ENCODE measurements at places on chromosomes 4 and X.

DNA sequence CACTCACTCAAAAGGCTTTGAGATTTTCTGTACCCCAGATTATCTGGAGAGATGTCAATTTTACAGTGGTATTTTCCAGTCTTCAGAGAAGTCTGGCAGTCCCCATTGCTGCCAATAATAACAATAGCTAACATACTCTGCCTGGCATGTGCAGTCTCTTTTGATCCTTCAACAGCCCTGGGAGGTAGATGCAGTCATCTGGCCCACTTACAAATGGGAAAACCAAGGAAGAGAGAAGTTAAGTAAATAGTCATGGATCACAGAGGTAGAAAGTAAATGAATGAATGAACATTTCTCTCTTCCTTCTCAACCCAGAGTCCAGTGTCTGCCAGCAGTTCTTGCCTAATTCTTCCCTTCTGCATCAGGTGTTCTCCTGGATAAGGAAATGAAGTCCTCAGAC lies 113.0 kb upstream of the EDNRA start:
- no peak for DNase-seq

DNA sequence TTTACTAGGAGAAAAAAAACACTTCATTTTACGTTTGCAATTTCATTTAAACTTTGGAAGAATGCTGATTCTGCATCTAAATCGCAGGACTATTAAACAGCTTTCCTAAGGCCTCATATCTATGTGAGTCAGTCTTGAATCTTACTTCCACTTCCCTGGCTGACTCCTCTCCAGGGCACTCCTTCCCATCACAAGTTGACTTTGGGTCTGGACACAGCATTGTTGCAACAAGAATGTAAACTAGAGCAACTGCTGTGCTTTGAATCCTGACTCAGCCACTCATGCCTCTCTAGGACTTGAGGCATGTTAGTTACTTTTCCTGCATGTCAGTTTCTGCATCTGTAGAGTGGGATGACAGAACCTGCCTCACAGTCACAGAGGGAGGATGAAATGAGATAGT lies 413.8 kb downstream of the FAT4 start:
- DNase-seq: no peak

DNA sequence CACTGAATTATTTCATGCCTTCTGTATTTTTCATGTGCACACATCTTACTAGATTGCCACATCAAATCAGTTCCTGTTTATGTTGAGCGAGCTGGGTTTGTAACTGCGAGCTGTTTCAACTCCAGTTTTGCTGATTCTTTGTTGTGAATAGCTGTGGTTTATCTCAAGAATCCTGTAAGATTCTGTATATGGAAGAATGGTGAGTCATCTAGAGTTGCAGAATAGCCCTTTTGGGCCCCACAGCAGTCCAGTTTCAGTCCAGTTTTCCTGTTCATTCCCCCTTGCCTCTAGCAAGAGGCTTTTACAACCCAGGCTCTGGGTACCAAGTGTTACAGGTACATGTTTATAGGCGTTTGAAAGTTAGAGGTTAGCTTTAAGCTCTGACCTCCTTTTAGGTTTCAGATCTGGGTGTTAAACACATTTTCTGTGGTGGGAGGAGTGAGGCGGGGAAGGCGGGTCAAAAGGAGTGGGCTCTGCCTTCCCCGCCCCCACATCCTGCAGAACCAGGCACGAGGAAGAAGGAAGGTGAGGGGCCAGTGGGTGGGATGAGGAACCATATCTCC lies 32.7 kb downstream of the TBC1D14 start:
- DNase-seq: peak; percentile 37

- no peak for DNase-seq
Observed at GRCh38 chr4:40205259-40206198, 8.7 kb downstream of the RHOH start.

DNA sequence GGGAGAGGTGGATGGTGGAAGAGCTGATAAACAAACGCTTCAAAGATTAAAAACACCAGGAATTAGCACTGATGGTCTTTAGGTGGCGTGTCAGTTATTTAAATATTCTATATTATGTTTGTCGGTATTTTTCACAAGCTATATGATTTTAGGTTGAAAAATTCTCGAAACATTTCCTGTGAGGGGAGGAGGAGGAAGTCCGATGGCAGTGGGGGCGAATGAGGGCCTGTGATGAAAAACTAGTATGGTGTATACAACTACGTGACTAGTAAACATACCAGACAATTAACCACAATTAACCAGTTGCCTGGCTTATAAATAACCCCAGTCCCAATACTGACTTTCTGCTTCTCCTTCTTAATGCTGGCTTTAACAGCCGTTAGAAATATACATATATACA lies 595 bp upstream of the NAP1L2 start:
- DNase-seq: no peak

- no peak for DNase-seq
Observed at GRCh38 chr4:55079451-55080173, 45.8 kb downstream of the KDR start.

- no peak for DNase-seq
Observed at GRCh38 chr4:37970702-37971101, 10.5 kb downstream of the PTTG2 start.

DNA sequence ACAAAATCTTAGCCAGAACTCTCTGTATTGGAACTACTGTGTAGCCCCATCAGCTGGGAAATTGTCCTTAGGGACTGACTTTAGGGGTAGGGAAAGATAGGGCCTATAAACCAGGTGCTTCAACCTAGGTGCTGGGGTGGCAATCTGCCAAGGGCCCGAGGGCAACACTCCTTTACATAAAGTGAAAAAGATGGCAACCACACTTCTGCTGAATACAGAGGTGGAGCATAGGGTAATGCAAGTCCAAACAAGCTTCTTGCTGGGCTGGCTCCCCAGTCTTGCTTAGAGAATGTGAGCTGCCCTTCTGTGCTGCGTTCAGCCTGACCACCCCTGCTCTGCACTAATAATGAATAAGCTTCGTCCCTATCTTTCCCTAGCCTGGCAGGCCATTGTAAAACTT lies 9.8 kb downstream of the ZBTB33 start:
- DNase-seq: no peak

DNA sequence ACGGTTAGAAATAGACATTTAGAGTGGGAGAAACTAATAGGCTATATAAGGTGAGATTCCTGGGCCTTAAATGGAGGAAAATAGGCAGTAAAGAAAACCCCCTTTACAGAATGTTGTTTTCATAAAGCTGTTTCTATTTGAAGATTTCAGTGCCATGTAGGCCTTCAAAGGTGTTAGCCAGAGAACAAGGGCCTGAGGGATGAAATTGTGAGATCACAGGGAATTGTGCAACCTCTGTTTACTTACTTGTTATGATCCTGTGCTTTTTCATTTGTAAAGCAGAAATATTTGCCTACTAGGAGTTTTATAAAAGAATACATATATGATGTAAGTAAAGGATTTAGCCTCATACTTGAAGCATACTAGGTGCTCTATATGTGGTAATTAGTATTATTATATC lies 272.9 kb upstream of the ARX start:
- DNase-seq: no peak

DNA sequence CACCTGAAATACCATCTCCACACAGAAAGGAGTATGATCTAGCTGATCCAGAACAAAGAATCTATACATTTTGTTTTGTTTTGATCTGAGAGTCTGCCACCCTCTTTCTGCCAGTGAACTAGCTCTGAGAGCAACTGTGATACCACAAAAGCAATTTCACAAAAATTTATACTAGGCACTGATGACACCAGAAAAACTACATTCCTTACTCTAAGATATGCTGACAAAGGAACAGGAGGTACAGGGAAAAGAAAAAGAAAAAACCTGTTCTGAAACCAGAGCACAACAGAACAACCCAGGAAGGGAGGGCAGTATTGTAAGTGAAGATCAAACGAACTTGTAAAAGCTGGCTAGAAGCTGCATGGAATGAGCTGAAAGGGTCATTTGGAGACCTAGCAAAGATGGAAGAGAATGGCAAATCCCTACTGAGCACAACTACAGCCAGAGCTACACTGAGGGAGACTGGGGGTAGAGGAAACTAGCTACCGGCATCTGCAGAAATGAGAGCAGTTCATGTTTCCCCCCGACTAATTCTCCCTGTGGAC lies 31.9 kb downstream of the AMOT start:
- DNase-seq: no peak

DNA sequence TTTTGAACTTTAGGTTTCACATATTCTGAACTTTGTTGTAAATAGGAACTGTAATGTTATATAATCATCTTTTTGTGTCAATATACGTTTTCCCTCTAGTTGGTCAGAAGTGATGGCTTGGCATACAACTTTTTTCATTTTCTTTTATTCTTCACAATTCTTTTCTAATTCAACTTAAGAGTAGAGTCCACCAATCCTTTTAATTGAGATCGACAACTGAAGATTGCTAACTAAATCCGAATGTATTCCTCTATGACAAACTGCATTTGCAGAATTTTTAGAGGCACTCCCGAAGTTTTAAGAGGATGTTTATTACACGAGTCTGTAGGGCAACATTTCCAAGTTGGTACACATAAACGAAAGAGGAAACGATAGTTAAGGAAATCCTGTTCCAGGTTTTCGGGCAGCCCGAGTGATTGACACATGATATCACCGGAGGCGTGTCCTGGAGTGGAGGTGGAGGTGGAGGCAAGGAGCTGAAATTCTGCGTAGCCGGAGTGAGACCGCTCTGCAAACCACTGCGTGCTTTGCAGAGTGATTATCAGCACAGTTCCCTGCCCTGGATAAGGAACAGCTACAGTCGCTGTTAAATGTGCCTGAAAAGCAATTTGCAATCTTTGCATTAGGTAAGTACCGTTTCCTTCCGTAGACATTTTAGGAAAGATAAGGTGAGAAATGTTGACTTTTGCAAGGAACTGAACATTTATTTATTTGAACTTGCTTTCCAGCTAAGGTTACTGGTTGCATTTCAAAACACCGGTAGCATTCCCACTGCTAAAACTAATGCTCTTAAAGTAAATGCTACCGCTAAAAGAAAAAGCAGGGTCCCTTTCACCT lies at the start of gene SPRY1:
Gene SPRY1, plus strand, starts transcription at position 489 of the 837 bp plus-strand sequence. CDS start 4,797 bp downstream, outside the sequence.
- DNase-seq: no peak

GRCh38 chr4:13117185-13117584 lies 367.0 kb downstream of the RAB28 start:
- no peak for DNase-seq

DNA sequence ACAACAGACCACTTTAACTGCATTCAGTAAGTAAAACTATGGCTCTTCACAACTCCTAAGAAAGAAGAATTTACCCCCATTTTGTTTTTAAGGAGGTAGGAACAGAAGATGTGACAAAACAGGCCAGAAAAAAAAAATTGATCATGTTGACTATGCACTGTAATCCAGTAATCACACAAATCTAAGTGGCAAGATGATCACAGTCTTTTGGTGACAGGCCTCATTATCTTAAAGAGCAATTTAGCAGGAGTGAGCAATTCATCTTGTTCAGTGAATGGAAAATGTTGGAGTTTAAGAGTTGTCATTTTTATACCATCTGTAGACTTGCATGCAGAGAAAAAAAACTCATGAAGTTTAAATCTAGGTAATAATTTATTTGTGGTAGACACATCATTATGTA lies 115.1 kb downstream of the SLC39A8 start:
- no peak for DNase-seq

DNA sequence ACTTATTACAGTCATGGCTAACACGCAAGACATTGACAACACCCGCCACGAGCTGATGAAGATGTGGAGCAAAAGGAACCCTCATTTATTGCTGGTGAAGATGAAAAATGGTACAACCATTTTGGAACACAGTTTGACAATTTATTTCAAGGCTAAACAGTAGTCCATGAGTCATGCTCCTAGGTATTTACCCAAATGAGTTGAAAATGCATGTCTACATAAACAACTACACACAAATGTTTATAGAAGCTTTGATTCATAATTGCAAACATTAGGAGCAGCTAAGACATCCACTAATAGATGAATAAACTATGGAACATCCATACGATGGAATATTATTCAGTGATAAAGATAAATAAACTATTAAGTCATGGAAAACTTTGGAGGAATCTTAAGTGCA lies 580.1 kb downstream of the RAPGEF2 start:
- DNase-seq: no peak

DNA sequence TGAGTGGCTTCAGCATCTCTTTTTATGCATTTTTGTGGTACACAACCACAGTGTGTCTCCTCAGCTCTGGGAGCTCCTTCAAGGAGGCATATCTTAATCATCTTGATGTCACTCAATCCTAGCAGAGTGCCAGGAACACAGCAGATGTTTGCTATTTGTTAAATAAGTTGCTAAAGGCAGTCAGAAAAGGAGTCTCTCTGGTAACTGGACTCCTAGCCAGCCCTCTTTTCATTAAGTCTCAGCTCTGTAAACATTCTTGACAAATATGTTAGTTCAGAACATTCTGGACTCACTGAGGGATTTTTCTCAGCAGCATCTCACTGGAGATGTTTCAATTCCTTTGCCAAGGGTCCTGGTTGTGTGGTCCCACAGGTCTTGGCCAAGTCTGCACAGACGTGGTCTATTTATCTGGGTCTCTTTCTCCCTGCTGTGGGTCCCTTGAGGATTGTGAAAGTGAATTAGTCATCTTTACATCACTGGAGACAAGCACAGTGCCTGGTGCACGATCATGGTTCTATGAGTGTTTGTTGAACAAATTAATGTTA lies 20.3 kb upstream of the FAM9C start:
- DNase-seq: no peak

GRCh38 chr4:11783588-11783987 lies 354.9 kb upstream of the HS3ST1 start:
- DNase-seq: no peak

DNA sequence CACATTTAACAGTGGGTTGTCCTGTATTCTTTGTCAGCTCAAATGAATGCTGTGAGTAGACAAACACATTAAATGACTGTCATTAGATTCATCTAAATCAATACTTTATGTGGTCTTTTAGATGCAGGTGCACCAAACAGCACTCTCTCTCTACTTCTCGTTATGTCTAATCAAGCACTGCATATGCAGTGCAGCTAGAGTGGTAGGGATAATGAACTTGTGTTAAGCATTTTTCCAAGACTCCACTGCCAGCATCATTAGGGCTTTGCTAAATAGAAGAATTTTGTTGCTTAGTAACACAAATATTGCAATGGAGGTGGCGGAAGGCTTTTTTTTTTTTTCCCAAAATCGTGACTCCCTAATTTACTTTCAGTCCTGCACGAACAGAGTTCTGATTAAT lies 447.0 kb upstream of the GALNT7 start:
- no peak for DNase-seq
